CD8-positive, alpha-beta memory T cell (primary cell): ENCODE measurements at places on chromosomes 13 and 19.
A peak's percentile ranks its signal among the peaks of the same experiment; 100 is the strongest.

GRCh38 chr19:2239771-2240770 lies 3.4 kb downstream of the SF3A2 start:
- peak; percentile 46 for DNase-seq

GRCh38 chr13:46565808-46566750 lies 13.1 kb downstream of the LRCH1 start:
- DNase-seq = no peak

DNA sequence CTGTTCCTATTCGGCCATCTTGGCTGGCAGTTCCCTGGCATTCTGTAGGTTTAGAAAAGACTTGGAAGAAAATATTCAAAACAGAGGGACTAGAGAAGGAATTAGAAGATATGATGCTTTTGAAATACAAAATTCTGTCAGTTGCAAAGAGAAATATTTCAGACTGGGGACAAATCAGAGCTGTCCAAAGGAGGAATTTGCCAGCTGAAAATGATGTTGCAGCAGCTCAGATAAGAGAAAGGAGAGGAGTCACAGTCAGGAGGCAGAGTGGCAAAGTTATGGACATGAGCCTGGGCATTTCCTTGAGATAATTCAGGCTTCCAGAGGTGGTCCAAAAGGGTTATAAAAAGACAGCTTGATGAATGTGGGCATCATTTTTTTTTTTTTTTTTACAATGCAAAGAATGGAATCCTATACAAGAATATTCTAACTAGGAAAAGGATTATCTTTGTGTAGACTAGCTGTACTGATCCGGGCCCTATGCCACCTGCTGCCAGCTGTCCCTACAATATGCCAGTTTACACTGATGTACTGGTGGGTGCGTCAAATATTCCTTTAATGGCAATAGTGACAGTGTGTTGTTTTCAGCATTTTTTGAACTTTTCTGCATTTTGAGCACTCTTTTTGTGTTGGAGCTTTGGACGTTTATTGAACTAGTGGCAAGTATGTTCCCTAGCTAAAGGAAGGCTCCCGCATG lies 31.8 kb upstream of the CBY2 start:
- DNase-seq = no peak

GRCh38 chr13:112994084-112994780 lies 25.2 kb downstream of the MCF2L start:
- DNase-seq = no peak

GRCh38 chr13:43487885-43488284 lies 298.9 kb downstream of the ENOX1 start:
- DNase-seq = no peak

DNA sequence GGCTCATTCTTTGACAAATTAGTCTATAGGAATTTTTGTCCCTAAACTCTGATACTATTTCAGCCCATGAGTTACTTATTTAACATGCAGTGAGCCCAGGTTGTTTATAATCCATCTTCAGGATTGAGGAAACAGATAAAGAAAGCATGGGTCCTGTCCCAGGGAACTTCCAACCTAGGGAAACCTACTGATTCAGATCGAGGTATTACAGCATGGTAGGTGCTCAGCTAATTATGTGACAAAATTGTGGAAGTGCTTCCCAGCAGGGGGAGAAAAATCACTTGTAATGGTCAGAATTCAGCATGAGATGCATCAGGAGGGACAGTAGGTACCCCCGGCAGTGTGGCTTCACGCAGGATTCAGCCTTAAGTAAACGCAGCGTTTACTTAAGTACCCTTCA lies 171.3 kb downstream of the NUFIP1 start:
- DNase-seq = no peak

DNA sequence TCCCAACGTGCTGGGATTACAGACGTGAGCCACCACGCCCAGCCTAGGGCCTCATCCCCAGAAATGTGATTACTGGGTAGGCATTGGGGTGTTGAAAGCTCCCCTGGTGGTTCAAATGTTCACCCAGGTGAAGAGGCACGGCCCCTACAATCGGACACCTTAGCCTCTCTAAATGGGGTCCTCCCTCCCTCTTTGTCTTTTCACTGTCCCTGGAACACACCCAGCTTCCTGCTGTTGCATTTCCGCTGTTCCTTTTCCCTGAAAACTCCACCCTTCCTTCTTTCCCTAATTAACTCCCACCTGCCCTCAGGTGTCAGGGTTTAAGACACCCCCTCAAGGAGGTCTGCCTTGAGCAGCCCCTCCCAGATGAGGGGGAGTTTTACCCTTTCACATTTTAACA lies 3.6 kb upstream of the PRODH2 start:
- no peak for DNase-seq

- DNase-seq = no peak
Observed at GRCh38 chr13:83914368-83914767, 32.1 kb upstream of the SLITRK1 start.

- no peak for DNase-seq
Observed at GRCh38 chr13:97766749-97767148, 186.7 kb upstream of the IPO5 start.

GRCh38 chr13:111622051-111622531 lies 301.6 kb downstream of the TEX29 start:
- DNase-seq = no peak

DNA sequence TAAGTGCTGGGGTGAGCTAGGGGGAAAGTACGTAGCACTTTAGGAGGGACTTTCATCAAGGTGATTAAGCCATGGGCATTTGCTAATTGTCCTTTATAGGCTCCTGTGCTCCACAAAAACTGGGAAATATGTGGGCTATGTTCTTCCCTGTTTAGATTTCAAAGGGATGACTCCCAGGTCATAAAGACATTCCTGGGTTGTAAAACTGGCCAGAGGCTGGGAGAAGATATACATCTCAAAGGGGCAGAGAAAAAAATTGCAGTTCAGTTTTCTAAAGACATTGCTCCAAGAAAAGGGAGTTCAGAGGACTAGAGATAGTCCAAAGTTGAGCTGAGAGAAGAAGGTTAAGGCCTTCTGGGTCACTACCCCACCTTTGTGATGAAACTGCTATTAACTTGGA lies 204.8 kb downstream of the MYO16 start:
- DNase-seq = no peak

- DNase-seq = no peak
Observed at GRCh38 chr13:27952876-27953675, 16.0 kb downstream of the CDX2 start.

- no peak for DNase-seq
Observed at GRCh38 chr19:49534632-49535385, 7.0 kb downstream of the RCN3 start.

- no peak for DNase-seq
Observed at GRCh38 chr13:94710881-94711560, 1.3 kb downstream of the SOX21 start.

DNA sequence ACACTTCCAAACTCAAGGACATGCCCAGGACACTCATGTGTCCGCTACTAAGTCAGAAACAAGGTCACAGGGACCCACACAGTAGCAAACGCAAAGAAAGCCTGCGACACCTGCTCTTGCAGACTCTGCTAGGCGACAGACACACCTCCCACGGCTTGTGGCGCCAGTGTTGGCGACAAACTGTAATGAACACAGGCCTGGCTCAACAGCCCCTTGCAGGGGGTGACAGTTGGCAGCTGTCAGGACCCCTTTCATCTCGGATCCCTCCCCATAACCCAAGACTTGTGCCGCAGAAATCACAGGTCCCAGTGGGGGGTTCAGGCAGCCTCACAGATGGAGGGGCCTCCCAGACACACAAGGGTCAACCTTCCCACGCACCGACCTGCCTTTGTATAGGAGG lies 364 bp downstream of the CKM start:
- DNase-seq = no peak

GRCh38 chr19:47464675-47465419 lies 6.8 kb downstream of the SLC8A2 start:
- no peak for DNase-seq

DNA sequence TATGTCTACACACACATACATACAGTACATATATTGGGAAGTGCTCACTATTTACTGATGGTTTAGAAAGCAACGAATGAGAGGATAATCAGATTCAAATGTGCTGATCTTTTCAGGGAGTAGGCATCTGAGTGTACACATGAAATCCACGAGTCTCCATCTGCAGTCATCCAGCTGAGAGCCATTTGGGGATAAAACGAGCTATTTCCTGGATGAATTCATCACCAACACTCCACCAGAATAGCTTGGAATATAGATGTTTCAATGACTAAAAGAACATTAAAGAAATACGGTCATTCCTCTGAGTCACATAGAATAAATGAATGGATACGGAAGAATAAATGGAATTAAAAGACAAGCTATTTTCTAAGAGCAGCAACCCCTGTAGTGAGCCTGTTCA lies 721.6 kb upstream of the ARGLU1 start:
- DNase-seq = no peak

DNA sequence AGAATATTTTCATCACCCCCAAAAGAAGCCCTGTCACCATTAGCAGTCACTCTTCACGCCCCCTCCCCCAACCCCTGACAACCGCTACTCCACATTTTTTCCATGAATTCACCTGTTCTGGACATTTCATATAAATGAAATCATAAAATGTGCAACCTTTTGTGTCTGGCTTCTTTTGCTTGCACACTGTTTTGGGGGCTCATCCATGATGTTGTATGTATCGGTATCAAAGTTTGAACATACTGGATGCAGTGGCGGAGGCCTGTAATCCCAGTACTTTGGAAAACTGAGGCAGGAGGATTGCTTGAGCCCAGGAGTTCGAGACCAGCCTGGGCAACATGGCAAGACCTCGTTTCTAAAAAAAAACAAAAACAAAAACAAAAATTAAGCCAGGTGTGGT lies 7.2 kb downstream of the GADD45B start:
- DNase-seq = no peak

DNA sequence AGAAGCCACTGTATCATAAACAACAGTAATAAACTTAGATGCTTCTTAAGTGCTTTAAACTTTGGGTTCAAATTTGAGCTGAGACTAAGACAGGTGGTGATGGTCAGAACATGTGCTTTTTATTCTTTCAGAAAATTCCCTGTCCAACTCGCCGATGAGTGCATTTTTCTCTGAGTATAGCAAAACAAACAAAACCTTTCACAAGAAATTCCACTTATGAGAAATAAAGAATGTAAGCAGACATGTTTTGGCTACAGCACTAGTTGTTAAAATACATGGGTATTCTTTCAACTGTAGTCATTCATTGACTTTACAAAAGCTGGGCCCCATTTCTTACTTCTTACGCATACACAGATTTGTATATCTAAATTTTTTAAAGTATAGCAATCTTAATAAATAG lies 125.6 kb downstream of the SPRY2 start:
- no peak for DNase-seq

DNA sequence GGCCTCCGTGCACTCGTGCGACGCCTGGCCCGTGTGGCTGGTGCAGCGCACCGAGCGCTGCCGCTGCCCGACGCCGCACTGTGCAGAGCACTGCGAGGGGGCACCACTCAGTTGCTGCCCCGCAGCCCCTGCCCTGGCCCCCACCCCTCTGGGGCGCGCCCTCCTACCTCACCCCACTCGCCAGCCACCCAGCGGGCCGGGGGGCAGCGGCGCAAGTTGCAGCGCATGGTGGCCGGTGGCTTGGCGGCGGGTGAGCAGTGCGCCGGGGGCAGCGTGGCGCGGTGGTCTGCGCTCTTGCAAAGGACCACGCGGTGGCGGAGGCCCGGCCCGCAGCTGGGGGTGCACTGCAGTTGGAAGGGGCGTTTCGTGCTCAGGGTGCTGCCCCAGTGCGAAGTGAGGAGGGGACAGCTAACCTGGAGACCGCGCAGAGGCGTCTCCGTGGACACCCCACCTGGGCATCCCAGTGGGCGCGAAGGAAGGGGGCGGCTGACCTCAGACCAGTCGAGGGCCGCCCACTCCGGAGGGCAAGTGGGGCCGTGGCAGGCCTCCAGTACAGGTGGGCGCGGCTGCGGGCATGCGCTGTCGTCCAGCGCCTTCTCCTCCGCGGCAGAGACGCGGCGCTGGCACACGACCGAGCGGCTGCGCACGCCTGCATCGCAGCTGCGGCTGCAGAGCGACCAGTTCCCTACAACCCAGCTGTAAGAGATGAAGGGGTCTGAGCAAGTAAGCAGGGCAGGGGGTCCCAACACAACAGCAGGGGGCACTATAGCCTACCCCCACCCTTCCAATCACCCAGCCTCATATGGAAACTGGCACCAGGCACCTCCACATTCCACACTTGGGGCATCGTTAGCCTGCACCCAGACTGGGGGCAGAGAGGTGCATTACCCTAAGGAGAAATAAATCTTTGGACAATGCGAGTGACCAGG lies 8.0 kb upstream of the MYO1F start:
- no peak for DNase-seq

DNA sequence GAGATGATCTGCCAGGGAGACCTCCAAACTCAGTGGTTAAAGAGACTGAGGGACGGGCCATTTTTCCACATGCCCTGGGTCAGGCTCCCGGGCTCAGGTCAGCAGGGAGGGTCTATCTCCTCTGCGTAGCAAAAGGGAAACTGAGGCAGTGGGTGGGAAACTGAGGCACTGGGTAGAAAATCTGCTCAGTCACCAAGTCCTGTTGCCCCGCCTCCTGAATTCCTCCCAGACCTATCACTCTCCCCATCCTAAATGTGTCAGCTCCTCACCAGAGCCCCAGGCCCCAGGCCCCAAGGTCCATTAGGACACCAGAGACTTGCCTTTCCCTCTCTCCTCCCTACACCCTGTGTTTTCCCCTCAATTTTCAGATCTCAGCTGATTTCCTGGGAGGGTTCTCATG lies 2.4 kb downstream of the CD320 start:
- no peak for DNase-seq

DNA sequence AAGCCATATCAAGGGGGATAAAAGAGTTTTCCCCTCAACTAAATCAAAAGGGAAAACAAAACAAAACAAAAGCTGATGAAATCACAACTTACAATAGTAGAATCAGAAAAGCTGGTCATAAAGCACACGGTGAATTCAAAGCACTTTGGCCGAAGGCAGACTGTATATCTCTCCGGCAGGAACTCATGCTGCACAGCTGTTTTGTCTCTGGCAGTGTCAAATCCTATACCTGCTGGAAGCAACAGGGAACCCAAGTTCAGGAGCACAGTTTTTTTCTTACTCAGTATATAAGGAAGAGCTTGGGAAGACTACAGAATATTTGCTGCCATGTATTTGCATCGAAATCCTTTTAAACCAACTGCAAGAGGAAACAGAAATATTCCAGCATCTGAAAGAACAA lies 213.7 kb downstream of the RFC3 start:
- no peak for DNase-seq

DNA sequence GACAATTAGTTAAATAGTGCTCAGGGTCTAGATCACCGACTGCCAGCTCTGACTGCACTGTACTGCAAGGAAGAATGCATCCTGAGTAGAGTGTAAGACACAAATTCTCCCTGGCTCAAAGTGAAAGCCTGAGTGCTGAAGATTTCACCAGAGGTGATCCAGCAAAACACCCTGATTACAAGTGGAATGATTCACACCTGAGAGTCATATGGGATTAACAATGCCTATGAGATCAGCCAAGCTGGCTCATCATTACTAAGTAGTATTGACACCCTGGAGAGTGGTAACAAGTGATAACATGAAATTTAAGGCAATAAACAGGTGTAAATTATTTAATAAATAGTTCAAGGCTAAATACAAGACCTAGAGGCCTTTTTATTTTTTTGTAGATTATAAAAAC lies 403.8 kb upstream of the PRR20A start:
- no peak for DNase-seq

- DNase-seq = no peak
Observed at GRCh38 chr13:104650431-104650830, 1584.2 kb upstream of the SLC10A2 start.
